Stimulated activated CD4-positive, alpha-beta T cell treated with anti-CD3 and anti-CD28 coated beads, Interleukin-12 subunit alpha, Interleukin-12 subunit beta, amount 100 ng/mL, for 4 hours (primary cell): ENCODE measurements at places on chromosomes 5 and 9.

DNA sequence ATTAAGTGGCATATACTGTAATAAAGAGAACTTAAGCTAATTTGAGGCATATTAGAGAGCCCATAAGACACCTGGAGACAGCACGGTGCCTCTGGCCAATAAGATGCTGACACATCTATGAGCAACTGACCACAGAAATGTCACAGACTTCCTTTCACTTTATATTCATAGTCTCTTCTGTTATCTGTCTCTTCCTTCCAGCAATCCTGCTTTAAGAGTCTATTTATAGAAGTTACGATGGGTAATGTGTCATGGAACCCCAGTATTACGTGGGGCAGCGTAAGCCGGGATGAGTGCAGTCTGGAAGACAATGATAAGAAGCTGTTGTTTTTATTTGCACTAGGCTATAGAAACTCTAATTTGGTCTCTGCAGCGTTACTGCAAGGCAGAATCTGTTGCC, 136.8 kb downstream of the CFAP90 start:
- no peak for DNase-seq

DNA sequence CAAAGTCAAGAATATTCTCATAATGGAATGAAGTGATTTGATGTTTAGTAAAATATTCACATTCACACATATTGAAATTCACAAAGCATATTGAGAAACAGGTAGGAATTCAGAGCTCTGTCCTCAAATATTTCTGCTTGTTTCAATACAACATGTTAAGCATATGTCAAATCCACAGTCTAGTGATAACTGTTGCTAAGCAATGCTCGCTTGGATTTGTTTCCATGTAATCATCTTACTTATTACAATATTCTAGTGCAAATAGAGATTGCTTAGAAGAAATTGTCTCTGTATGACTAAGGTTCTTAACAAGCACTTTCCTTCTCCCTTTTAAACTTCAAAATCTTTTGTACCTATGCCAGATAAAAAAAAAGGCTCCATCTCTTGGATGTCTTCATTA, 995.7 kb downstream of the CDH18 start:
- no peak for DNase-seq

GRCh38 chr5:61640179-61641021, 308.3 kb downstream of the ZSWIM6 start:
- DNase-seq = no peak

- DNase-seq = no peak
Measured at GRCh38 chr5:109836280-109836679, 146.6 kb downstream of the MAN2A1 start.

DNA sequence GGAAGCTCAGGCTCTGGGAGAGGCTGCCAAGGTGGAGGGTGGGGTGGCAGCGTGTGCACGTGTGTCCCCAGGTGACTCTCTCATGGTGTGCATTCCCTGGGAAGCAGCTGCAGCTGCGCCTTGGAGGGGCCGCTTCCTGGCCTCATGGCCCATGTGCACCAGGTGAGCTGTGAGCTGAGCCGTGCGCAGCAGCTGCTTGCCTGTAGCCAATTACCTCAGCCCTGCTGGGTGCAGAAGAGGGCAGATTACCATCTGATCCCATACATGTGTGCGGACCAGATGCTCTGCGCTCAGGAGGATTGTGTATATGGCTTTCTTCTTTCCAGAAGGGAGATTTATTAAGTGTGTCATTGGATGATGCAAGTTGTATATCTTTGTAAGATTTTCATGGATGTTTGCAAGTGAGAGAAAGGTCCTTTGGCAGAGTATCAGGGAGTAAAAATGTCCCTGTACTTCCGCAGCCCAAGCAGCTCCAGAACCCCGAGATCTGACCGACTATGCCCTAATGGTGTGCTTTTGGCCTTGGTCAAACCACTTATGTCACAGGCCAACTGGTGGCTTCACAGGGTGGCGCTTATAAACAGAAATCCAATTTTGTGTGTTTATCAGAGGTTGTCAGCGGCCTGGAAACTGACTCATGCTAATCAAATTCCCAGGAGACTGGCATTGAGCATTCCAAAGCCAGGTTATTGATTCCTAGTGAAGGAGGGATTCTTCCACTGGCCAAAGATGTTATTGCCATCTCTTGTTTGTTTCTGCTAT, 229.3 kb downstream of the GOLPH3 start:
- no peak for DNase-seq

DNA sequence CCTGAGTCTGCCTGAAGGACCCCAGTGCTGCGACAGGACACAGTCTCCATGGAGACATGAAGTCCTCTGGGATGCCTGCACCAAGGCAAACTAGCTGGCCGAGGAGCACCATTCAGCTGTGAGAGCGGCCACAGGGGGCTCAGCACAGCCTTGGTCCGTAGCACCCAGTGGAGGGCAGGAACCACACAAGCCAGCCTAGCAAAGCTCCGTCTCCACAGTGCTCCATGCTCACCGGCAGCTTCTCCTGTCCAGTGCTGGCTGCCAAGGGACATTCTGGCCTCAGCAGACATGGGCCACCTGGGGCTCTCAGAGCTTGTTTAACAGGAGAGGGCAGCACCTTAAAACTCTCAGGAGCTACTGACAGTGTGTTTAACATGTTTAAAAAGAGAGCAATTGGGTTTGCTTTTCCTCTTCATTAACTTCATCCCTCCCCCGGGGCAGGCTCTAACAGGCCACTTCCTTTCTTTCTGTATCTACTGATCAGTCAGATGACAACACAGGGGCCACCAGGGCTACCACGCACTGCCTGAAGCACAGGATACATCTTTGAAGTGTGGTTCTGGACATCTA, 57.0 kb downstream of the SECISBP2 start:
- no peak for DNase-seq

- DNase-seq = no peak
Measured at GRCh38 chr5:115840873-115841272, 492 bp downstream of the ATG12 start.
